ENCODE measurements at places on chromosomes 11 and 22.

DNA sequence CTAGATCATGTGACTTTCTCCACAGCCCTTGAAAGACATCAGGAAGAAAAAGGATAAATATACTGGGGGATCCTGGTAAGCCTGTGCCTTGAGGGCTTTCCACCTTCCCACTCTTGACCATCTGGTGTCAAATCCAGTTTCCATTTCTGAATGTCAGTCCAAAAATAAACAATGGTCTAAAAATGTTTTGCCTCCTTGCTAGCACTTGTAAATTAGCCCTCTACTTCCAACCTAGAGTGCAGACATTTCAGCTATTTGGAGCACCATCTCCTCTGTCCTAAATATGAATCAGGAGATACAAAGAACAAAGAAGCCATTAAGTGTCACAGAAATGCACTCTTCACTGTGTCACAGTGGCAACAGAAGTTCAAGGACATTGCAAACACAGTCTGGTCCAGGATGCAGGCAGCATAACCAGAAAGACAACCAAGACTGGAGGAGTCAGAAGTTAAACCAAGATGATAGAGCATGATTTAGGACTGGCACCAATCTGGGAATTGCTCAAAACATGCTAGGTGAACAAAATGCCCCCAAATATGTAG, 88.1 kb downstream of the CCDC34 start:
- DNase-seq, result no peak

- DNase-seq, result no peak
Observed at GRCh38 chr11:90171359-90171758, 36.9 kb downstream of the NAALAD2 start.

GRCh38 chr11:128504486-128504885, 82.9 kb downstream of the ETS1 start:
- no peak for DNase-seq

DNA sequence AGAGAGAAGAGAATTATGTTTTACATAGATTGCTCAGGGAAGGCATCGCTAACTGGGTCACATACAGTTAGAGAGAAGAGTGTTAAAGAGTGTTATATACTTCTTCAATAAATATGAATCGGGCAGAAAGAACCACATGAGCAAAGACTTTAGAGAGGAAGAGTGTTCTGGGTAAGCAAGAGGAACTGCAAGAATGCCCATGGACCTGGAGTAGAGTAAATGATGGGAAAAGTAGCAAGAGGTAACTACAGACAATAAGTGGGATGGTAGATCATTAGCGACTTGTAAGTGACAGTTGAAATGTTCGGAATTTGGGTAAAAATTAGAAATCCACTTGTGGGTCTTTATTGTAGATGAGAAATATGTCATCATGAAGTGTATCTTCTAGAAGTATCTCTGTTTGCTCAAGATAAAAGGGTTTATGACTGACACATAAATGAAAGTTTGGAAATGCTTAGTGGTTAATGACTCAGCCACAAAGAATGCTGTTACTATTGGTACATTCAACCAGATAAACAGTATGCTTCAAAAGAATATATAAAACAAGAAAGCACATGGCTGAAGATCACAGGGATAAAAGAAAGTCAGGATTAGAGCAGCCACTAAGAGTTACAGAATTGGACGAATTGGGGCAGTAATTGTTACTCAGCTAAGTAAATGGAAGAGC, 229.3 kb downstream of the CASP12 start:
- DNase-seq, result peak; percentile 5

- DNase-seq, result no peak
Observed at GRCh38 chr11:124725719-124726105, 14.0 kb upstream of the NRGN start.

DNA sequence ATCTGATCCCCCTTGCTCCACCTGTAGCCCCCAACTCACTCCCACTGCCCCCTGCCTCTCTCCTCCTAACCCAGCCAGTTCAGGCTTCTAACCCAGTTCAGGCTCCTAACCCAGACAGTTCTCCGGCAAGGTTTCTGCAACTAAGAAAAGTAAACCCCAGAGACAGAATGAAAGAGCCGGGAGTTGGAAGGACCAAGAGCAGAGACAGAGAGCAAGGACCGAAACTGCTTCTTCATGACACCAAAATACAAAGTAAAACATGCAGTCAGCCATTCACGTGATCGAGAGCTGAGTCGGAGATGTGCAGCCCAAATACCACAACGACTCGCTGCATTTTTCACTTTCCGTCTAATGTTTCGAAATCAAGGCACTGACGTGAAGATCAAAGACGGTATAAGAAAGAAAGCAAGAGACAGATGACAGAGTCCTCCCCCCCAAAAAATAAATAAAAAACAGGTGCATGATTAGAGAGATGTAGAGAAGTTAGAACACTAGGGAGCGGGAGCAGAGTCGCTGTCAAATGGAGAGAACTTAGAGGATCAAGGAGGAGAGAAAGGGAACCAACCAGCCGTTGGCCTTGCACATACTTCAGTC, 884 bp downstream of the IL10RA start:
- DNase-seq, result no peak

DNA sequence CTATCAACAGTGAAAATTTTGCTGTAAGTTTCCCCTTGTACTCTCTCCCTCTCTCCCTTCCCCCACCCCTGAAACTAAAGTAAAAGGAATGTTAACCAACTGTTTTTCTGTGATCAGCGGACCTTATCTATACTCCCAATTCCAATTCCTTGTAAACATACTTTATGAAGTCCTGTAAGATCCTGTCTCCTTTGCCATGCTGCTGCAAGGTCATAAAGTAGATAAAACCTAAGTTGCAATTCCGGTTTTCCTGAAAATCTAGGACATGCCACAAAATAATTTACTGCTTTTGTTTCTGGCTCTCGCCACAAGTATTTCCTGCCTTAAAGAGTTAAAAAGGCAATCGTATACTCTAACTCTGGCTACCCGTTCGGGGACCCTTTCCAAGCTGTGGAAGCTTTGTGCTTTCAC, 1469.0 kb downstream of the LRRC4C start:
- DNase-seq, result no peak

GRCh38 chr11:110470716-110471115, 41.0 kb downstream of the FDX1 start:
- no peak for DNase-seq

DNA sequence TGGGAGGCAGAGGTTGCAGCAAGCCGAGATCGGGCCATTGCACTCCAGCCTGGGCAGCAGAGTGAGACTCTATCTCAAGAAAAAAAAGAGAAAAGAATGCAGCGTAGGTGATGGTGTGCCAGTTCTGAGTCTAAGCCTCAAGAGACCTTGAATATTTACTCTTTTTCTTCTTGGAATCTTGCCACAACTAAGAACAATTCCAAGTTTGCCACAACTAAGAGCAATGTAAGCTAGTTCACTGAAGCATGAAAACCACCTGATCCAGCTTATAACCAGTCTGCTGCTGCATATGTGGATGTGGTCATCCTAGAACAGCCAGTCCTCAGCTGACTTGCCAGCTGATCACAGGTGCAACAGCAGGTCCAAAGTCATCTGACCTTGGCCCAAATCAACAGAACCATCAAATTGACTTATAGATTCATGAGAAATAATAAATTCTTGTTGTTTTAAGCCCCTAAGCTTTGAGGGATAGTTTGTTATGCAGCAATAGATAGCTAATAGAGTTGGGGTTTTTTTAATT, 25.4 kb upstream of the SEZ6L start:
- DNase-seq, result no peak
